Heart right ventricle (tissue), 16 donors: ENCODE measurements at places on chromosomes 16 and 17. TPM values are rescaled to one million over a fixed set of nuclear protein-coding genes. Genes with fewer than 3 reads are reported as not detected.

TAC4 gene
- not detected for total RNA-seq

UTS2R gene
- 1.3 TPM for total RNA-seq

TPSB2 gene
- 0.53 TPM for total RNA-seq

ZNF778 gene
- 7.7 TPM for total RNA-seq

PIK3R5 gene
- total RNA-seq: 0.99 TPM

FAM83G gene
- total RNA-seq: 2.6 TPM

ABCC6 gene
- 0.77 TPM for total RNA-seq

FOXJ1 gene
- not detected for total RNA-seq

KLHDC4 gene
- 7.8 TPM for total RNA-seq

SLC4A1 gene
- 0.52 TPM for total RNA-seq

SP6 gene
- 0.51 TPM for total RNA-seq

SLC16A11 gene
- total RNA-seq: 0.74 TPM

DNA sequence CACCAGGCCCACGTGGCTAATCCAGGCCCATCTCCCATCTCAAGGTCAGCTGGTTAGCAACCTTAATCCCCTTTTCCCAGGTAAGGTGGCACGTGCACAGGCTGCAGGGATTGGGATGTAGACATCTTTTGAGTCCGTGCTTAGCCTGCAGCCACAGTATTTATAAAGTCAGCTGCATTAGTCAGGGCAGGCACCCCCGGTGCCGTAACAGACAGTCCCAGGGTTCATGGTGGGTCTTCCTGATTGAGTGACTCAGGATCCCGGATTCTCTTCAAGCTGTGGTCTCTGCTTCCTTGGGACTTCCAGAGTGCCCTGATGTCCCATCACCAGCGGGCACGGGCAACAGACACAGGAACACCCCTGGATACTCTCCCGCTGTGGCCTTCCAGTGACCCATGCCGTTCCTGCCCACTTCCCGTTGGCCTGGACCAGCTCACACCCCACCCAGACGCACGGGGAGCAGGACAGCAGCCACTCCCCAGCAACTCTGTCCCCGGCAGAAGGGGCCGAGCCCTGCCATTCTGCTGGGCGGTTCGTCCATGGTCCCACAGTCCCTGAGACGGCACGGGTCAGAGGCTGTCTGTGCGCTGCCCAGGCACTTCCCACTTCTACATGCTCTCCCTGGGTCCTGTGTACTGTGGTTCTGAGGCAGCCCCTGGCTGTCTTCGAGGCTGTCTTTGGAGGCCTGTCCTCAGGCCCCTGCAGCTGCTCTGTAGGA, 248.6 kb upstream of the GSE1 start:
- H3K36me3 ChIP-seq: no peaks in the 10 kb centered on the region
- H3K27ac ChIP-seq: no peak overlapping the region
- H3K4me1 ChIP-seq: no peaks in the 10 kb centered on the region
- H3K27me3 ChIP-seq: no peaks in the 10 kb centered on the region

DNA sequence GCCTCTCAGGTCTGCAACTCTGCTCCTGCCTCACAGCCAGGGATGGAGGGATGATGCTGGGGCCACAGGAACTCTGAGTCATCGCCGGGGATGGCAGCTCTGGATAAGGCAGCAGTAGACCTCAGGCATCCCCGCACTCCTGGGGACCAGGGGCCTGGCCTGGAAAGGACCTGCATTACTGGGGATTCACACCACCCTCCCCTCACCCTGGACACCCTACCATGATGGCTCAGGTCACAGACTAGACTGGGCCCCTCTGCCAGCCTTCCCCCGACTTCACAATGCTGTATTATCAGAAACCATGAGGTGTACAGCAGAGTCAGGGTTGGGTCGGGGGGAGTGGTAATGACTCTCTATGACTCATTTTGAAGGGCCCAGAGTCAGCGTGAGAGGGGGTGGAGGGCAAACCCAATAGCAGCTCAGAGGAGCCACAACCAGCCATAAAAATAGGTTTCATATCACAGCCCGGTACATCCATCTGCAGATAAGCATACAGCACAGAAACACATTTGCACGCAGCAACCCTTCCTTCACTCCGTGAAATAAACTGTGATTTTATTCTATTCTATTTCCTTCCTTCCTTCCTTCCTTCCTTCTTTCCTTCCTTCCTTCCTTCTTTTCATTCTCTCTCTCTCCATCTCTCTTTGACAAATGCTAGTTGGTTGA, 28.8 kb downstream of the DYNLRB2 start:
- H3K4me3 ChIP-seq: no peak overlapping the region
- no peaks in the 10 kb centered on the region for H3K27me3 ChIP-seq
- no peaks in the 10 kb centered on the region for H3K36me3 ChIP-seq
- H3K4me1 ChIP-seq: no peaks in the 10 kb centered on the region
- no peak overlapping the region for H3K27ac ChIP-seq

- H3K4me3 ChIP-seq: no peak overlapping the region
- H3K27me3 ChIP-seq: no peaks in the 10 kb centered on the region
These were observed 2.9 kb downstream of the E4F1 start for GRCh38 chr16:2226245-2226793.

DNA sequence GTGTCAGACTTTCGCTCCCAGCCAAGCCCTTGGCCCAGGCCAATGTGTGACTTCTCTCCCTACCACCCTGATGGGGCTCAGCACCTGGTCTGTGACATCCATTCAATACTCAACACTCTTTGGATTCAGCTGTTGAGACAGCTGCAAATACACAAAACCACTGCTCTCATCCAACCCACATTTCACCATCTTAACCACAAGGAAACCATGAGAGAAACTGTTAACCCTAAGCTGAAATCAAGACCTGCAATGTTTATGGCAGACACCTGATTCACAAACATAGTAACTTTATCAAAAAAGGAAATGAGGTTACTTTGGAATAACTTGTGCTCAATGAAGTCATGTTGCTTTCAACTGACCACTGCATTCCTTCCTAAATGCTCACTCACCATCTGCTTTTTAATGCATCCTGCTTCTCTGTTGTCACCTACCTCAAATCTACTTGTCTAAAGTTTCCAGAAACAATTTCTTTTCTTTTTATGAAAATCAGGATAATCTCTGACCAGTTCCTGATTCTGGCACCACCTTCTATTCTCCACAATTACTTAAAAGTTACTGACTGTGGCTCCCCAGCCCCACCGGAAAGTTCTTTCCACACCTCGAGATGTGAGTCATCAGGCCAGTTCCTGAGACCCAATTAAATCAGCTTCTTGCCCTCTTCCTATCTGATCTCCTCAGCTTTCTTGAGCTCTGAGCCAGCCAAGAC, 88.2 kb downstream of the NOG start:
- DNase-seq: no peak
- H3K27me3 ChIP-seq: peaks cover 18% of the 10 kb centered on the region
- H3K4me1 ChIP-seq: peaks cover 4% of the 10 kb centered on the region
- H3K4me3 ChIP-seq: no peak overlapping the region

- peak; percentile 69 for DNase-seq
- peak overlapping the region; percentile 78 for H3K27ac ChIP-seq
- H3K27me3 ChIP-seq: no peaks in the 10 kb centered on the region
These were observed 74.0 kb downstream of the CMC2 start for GRCh38 chr16:80932708-80933095.

- no peak overlapping the region for H3K27ac ChIP-seq
- no peaks in the 10 kb centered on the region for H3K27me3 ChIP-seq
- DNase-seq: no peak
- peaks cover 11% of the 10 kb centered on the region for H3K4me1 ChIP-seq
- H3K4me3 ChIP-seq: no peak overlapping the region
These were observed 3.1 kb downstream of the PRSS27 start for GRCh38 chr16:2716948-2717347.

GRCh38 chr17:50892101-50892776, 26.1 kb upstream of the TOB1 start:
- H3K4me3 ChIP-seq: no peak overlapping the region
- DNase-seq: no peak
- peaks cover 10% of the 10 kb centered on the region for H3K4me1 ChIP-seq
- no peaks in the 10 kb centered on the region for H3K36me3 ChIP-seq

DNA sequence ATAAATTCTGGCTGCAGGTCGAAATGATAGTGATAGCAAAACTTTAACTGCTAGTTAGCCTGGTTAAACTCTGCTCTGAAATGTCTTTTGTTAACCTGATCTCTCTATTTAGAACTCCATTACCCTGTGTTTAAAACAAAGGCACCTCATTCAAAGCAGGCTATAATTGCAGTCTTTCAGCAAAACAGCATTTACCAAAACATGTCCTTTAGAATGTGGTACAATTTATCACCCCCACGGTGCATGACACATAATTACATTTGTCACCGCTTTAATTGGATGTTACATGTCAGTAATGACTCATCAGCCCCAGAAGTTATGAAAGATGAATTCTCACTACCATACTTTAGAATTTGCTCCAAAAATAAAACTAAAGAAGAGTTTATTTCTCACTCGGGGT, 295.4 kb downstream of the TOX3 start:
- no peak overlapping the region for H3K27ac ChIP-seq
- H3K4me3 ChIP-seq: no peak overlapping the region
- no peak for DNase-seq
- no peaks in the 10 kb centered on the region for H3K4me1 ChIP-seq

DNA sequence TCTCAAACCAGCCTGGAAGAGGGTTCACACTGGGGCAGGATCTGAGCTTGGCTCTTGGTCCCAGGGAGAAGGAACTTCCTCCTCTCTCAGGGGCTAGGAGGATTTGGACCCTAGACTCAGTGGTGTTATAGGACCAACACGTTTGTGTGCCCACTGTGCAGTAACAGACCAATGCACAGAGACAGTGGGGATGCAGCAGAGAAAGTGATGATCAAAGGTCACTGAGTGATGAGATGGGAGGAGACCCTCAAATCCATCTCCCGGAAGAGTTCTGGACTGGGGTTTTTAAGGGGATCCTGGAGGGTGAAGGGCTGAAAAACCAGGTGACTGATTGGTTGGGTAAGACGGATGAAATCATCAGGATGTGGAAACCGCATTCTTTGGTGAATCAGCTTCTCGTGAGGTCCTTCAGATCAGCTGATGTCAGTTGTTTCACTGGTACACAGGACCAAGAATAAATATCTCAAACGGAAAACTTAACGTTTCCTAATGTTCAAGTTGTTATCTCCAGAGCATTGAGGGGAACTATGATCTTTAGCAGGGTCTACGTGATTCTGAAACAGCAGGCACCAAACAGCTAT, 3.3 kb upstream of the VAC14 start:
- no peak for DNase-seq
- no peak overlapping the region for H3K4me3 ChIP-seq
- H3K36me3 ChIP-seq: no peaks in the 10 kb centered on the region

- DNase-seq: no peak
- H3K27me3 ChIP-seq: no peaks in the 10 kb centered on the region
- peaks cover 45% of the 10 kb centered on the region for H3K4me1 ChIP-seq
- H3K27ac ChIP-seq: peak overlapping the region; percentile 75
These were observed 59.8 kb downstream of the BMERB1 start for GRCh38 chr16:15494236-15494635.

- peaks cover 62% of the 10 kb centered on the region for H3K4me1 ChIP-seq
- H3K27me3 ChIP-seq: no peaks in the 10 kb centered on the region
- peaks cover 5% of the 10 kb centered on the region for H3K36me3 ChIP-seq
- DNase-seq: no peak
These were observed 16.2 kb downstream of the GSE1 start for GRCh38 chr16:85629326-85629725.

DNA sequence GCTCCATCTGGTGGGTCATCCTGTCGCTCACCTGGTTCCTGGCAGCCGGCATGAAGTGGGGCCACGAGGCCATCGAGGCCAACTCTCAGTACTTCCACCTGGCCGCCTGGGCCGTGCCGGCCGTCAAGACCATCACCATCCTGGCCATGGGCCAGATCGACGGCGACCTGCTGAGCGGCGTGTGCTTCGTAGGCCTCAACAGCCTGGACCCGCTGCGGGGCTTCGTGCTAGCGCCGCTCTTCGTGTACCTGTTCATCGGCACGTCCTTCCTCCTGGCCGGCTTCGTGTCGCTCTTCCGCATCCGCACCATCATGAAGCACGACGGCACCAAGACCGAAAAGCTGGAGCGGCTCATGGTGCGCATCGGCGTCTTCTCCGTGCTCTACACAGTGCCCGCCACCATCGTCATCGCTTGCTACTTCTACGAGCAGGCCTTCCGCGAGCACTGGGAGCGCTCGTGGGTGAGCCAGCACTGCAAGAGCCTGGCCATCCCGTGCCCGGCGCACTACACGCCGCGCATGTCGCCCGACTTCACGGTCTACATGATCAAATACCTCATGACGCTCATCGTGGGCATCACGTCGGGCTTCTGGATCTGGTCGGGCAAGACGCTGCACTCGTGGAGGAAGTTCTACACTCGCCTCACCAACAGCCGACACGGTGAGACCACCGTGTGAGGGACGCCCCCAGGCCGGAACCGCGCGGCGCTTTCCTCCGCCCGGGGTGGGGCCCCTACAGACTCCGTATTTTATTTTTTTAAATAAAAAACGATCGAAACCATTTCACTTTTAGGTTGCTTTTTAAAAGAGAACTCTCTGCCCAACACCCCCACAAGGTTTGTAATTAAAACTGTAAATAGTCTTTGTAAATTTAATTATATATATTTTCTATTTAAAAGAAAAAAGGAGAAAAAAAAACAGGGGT, 1.7 kb downstream of the FZD2 start:
- no peak for DNase-seq
- no peaks in the 10 kb centered on the region for H3K36me3 ChIP-seq
- H3K27ac ChIP-seq: no peak overlapping the region
- peaks cover 12% of the 10 kb centered on the region for H3K4me1 ChIP-seq

DNA sequence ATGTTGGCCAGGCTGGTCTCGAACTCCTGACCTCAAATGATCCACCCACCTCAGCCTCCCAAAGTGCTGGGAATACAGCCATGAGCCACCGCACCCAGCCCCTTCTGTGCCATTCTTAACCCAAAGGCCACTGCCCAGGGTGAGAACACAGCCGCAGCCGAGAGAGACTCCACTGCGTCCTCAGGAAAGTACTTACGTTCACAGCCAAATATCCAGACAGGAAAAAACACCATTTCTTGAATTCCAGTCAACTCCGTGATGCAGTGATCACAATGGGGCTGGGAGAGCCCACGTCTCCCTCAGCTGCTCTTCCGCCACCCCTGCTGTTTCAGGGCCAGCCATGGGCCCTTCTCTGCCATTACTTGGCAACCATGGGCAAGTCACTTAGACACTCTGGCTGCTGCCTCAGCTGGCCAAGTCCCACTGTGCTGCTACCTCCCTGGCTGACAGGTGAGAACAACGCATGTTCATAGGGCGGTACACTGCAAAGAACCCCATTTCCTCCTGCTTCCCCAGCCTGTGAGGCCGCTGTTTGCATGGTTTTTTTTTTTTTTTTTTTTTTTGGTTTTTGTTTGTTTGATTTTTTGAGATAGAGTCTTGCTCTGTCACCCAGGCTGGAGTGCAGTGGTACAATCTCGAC, 4.3 kb downstream of the CDIP1 start:
- no peak overlapping the region for H3K4me3 ChIP-seq
- H3K27me3 ChIP-seq: no peaks in the 10 kb centered on the region
- no peak for DNase-seq
- peak overlapping the region; percentile 41 for H3K27ac ChIP-seq
- no peaks in the 10 kb centered on the region for H3K4me1 ChIP-seq

- H3K36me3 ChIP-seq: peaks cover 42% of the 10 kb centered on the region
- H3K27me3 ChIP-seq: no peaks in the 10 kb centered on the region
- peaks cover 21% of the 10 kb centered on the region for H3K4me1 ChIP-seq
- peak overlapping the region; percentile 73 for H3K4me3 ChIP-seq
These were observed 678 bp downstream of the EXOC7 start for GRCh38 chr17:76102944-76103273.
